ENCODE measurements at places on chromosomes 5 and 9.

DNA sequence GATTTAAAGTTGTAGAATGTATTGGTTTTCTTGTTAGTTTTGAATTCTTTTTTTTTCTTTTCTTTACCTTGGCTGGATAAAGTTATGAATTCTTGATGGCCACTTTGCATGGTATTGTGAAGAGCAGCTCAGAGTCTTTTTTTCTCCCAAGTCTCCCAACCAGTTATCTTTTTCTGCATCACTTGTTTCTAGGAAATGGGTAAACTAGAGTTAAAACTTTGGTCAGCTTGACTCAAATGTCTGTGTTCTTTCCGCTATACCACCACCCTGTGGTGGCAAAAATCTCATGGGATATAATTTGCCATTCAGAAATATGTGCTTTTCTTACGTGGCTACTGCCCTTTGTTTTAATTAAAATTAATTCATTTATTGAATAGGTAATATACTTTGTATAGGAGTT, 113.2 kb downstream of the UNC13B start:
- no peak for DNase-seq

DNA sequence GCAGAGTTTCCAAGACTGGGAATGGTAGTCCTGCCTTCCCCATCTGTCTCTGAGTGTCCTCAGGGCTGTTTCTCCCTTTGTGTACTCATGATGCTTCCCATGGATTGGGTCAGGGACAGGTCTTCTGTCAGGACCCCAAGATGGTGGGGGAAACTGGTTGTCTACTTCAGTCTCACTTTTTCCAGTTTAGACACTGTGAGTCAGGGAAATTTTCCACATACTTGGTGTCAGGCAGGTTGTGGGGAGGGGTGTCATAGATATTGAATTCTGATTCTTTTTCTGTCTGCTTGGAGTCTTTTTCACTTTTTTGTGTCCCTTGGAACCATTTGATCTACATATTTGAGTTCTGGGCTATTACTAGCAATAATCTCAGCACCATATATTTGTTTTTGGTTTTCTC, 10.3 kb downstream of the POLK start:
- DNase-seq, result no peak

GRCh38 chr9:106936680-106937079, 73.7 kb downstream of the ZNF462 start:
- DNase-seq, result no peak

- no peak for DNase-seq
Observed at GRCh38 chr9:132237481-132237880, 75.6 kb downstream of the NTNG2 start.

DNA sequence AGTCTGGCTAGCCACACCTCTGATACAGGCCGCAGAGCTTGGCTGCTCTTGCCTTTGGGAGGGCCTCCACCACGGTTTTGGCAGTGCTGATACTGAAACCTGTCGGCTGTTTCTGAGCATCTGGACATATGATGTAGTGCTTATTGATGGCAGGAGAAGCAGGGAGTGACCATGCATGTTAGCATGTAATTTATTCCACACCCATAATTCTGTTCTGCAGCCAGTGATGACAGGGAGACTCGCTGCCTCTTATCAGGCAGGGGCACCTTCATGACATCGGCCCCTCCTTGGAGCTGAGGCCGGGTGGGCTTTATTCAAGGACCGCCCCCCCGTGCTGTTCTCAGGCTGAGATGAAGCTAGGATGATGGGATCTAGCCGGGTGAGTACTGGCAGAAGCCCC, 49.0 kb downstream of the OLFM1 start:
- DNase-seq, result no peak

GRCh38 chr5:131635684-131636572, 899 bp upstream of the RAPGEF6 start:
- no peak for DNase-seq
